ENCODE measurements at places on chromosomes 2 and 18.

DNA sequence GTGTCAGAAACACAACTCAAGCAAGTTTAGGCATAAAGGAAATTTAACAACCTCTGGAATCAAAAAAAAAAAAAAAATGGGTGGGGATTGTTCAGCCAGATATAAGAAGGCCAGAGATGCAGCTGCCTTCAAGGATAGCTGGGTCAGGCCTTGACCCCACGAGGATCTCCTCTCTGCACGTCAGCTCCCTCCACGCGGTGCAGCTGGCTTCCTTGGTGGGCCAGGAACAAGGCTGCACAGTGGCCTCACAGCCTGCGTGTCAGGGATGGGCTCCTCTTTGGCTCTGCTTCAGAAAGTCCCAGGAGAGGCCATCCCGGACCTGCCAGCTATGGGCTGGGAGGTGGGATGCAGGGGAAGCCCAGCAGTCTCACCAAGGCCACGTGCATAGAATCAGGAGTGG, 55.5 kb downstream of the TIMM21 start:
- peak; percentile 8 for DNase-seq

- DNase-seq: no peak
These were observed 99.2 kb downstream of the RND3 start for GRCh38 chr2:150388289-150388625.

GRCh38 chr2:1481406-1482252, 68.4 kb downstream of the TPO start:
- DNase-seq: no peak

GRCh38 chr2:117985092-117985491, 28.8 kb downstream of the CCDC93 start:
- no peak for DNase-seq

DNA sequence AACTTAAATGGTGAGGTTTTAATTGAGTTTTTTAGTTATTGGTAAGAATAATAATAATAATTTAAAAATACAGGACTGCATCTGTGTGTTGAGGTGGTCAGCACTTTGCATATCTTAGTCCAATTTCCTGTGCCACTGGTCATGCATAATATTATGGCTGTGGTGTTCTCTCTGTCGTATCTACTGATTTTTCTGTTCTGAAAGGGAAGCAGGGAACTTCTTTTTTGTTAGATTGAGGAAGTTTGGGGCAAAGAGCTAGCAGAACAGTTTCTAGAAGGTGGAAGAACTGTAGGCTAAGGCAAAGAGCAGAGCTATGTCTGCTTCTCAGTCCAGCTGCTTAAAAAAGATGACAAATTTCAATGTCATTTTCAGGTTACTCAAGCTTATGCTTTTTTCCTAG, 74.3 kb downstream of the XRCC5 start:
- no peak for DNase-seq

- DNase-seq: no peak
These were observed 167.6 kb downstream of the LNPK start for GRCh38 chr2:175834477-175834876.

DNA sequence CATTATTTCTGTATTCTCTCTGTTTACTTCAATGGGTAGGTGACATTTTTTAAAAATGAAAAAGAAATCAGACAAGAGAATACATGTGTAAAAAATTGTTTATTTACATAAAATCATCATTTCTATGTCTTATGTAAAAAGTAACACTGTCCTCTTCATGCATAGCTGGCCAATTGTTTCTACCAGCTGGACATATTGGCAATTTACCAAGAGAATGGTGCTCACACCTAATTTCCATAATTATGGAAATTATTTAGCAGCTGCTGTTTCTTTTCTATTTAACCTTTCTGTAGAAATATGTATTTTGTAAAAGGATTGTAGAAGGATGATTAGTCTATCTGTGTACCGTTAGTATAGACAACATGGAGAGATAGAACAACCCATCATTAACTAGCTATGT, 791.9 kb downstream of the TRIB2 start:
- DNase-seq: no peak

- DNase-seq: no peak
These were observed 15.8 kb downstream of the KHK start for GRCh38 chr2:27102329-27102728.

DNA sequence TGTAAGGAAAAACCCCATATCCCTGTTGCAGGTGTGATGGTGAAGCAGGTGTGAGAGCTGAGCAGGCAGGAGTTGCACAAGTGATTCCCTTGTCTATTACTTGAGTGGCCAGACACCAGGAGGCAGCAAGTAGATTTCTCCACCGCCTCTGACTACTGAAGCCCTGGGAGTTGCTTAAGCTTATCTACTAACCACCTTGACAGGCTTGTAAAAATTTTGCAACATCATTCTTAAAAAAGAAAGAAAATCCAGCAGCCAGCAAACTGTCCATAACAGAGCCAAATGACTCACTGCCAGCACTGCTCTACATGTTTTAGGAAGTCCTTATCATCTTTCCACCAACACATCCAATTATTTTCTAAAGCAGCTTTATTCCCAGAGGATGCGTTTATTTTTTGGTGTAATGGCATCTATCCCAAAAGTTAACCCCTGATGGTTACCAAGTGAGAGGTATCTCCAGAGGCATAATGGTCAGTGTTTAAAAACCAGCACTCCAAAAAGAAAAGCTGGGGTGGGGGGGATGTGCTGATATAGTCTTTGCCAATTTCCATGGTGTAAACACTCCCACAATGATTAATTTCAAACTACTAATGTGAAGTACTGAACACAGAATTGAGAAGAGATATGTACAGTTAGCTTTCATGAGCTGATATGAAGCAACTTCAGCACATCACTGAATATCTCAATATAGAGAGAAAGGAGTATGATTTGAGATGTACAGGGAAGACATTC, 16.3 kb upstream of the GPR39 start:
- no peak for DNase-seq

DNA sequence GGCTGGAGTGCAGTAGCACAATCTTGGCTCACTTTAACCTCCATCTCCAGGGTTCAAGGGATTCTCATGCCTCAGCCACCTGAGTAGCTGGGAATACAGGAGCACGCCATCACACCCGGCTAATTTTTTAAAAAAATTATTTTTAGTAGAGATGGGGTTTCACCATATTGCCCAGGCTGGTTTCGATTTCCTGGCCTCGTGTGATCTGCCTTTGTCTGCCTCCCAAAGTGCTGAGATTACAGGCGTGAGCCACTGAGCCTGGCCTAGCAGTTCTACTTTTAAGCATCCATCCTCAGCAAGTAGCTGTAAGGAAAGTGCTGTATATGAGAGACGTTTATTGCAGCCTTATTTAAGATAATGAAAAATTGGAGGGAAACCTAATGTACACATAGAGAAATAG, 79.7 kb downstream of the ZDBF2 start:
- DNase-seq: no peak

- peak; percentile 41 for DNase-seq
These were observed 927.0 kb upstream of the CRIM1 start for GRCh38 chr2:35428548-35428947.

DNA sequence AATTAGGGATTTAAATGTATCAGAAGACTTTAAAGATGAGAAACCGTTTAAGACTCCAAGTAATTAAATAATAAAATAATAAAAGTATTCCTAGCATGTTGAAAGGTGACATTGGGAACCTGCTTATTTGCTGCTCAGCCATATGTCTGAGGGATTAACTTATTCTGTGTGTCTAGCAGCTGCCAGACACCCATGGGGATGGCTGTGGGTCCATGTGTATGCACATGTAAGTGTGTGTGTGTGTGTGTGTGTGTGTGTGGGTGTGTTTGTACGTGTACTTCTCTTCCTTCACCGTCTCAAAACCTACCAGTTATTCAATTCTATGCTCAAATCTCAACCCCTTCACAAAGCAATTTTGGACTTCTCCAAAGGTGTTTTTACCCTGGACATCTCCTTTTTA, 124.5 kb downstream of the SETBP1 start:
- DNase-seq: no peak

DNA sequence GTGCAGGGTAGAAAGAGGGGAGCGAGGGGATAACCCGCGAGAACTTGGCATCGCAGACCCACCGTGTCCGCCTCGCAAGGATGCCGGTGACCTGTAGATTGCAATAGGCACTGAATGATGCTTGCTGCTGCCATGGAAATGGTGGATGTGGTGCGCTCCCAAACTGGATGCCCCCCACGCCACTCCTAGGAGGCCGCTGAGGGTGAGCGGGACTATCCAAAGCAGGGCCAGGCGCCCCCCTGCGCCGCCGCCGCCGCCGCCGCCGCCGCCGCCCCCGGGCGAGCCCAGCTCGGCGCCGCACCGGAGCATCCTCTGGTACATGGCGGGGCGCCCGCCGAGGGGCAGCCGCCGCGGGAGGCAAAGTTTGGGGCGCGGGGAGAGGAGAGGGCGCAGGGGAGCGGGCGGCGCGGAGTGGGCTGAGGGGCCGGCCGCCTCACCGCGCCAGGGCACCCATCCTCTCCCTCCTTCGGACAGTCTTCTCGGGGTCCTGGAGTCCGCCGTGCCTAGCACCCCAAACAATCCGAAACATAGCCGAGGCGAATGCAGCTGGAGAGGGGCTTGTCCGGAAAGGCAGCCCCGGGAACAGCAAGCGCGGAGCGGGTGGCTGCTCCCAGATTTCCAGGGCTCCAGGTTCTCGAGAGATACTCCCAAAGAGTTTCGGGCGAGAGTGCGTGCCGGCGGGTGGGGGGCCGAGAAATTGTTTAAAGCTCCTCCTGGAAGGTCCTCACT, 685.1 kb downstream of the NRXN1 start:
- no peak for DNase-seq

GRCh38 chr2:178419123-178419522, 31.9 kb downstream of the PRKRA start:
- no peak for DNase-seq

GRCh38 chr18:35861367-35862118, 110.9 kb upstream of the RMP24 start:
- no peak for DNase-seq

DNA sequence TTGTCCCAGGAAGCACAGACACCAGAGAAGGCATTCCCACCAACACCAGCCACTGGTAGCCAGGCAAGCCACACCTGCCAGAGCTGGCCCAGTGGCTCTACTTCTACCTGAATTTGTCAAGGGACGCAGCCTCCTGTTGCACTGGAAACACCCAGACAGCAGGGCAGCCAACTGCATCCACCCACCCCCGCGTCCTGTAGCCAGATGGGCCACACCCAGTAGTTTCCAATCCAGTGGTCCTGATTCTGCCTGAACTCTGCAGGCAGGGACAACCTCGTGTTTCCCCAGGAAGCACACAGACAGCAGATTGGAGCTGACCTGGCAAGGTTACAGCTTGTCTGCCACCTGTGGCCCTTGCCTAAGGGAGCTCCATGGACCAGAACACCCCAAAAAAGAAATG, 18.2 kb downstream of the PFN4 start:
- DNase-seq: no peak

DNA sequence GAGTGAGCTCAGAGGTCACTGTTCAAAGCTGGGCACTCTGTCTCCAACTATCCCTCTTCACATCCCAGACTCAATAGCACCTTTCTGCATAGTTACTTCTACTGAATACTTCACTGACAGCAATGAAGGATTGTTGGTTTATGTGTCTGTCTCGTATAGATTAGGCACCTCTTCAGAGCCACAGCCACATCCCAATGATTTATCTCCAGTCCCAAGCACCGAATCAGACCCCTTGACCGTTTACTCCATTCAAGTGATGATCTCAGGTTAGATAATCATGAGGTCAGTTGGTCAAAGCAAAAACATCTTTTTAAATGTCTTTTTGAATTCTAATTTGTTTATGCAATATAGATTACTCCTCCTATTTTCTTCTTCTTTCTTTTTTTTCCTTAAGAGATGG, 14.7 kb downstream of the NEDD4L start:
- no peak for DNase-seq

GRCh38 chr18:50836521-50836957, 16.7 kb upstream of the MRO start:
- no peak for DNase-seq

GRCh38 chr18:41024792-41025191, 930.2 kb upstream of the PIK3C3 start:
- no peak for DNase-seq

DNA sequence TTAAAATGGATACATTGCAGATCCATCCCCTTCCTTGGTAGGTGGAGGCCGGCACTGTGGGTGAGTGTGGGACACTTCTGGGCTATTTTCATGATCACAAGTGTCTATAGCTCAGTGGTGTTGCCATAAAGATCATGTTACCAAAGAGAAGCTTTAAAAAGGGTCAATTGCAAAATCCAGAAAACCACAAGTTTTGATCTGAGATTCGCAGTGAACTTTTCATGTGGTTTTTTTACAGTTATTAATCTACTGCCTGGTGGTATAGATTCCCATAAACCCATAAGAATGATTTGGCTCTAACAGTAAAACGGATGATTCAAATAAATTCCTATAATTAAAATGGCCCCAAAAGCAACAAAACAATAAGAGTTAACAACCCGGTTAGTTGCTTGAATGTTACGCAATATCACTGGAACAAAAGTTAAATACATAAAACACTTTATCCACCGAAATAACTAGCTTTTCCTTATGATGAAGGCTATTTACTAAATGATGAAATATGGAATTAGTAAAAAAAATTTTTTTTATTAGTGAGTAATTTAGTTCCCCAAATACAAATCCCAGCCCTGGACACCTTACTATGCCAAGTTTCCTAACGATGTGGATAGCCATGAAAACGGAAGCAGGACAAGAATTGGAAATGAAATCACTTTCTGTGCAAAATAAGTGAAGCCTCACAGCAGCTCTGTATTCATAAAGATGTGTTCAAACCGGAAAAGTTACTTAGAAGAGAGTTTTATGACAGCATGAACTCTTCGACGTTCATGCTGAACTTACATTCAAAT, 95.6 kb upstream of the THOC1 start:
- no peak for DNase-seq

DNA sequence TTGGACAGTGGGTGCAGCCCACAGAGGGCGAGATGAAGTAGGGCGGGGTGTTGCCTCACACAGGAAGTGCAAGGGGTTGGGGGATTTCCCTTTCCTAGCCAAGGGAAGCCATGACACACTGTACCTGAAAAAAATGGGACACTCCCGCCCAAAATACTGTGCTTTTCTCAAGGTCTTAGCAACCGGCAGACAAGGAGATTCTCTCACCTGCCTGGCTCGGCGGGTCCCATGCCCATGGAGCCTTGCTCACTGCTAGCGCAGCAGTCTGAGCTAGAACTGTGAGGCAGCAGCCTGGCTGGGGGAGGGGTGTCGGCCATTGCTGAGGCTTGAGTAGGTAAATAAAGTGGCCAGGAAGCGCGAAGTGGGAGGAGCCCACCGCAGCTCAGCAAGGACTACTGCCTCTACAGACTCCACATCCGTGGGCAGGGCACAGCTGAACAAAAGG, 244.7 kb downstream of the NBAS start:
- no peak for DNase-seq

DNA sequence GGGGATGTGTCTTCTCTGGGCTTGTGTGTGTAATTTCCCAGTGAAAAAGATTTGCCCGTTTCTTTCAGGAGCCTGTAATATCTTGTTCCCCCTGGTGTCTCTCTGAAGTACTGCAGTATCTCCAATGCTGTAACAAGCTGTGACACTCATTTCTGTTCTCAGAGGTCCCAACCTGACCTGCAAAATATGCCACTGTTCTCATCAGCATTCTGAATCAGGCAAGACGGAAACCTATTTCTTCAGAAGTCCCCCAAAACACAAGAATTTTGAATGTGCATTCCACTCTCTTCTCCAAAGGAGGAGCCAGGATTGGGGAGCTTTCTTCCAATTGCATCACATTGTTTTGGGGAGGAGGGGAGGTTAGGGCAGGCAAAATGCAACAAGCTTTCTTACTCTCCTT, 77.0 kb upstream of the CNGA3 start:
- no peak for DNase-seq

- no peak for DNase-seq
These were observed 21.8 kb upstream of the IL1R1 start for GRCh38 chr2:102120701-102121159.

All from adrenal gland (tissue), 19 donors.